Activated naive CD8-positive, alpha-beta T cell treated with anti-CD3 and anti-CD28 coated beads, Interleukin-2, amount 10 ng/mL, durations not matched to agents 7 days and 5 days (primary cell): ENCODE measurements at places on chromosomes 13 and 19. TPM values are rescaled to one million over a fixed set of nuclear protein-coding genes. Genes with fewer than 3 reads are reported as not detected.

Gene ACP7
- not detected for total RNA-seq

Gene KLK6
- total RNA-seq: not detected

Gene ZNF610
- 3.9 TPM for total RNA-seq

DNA sequence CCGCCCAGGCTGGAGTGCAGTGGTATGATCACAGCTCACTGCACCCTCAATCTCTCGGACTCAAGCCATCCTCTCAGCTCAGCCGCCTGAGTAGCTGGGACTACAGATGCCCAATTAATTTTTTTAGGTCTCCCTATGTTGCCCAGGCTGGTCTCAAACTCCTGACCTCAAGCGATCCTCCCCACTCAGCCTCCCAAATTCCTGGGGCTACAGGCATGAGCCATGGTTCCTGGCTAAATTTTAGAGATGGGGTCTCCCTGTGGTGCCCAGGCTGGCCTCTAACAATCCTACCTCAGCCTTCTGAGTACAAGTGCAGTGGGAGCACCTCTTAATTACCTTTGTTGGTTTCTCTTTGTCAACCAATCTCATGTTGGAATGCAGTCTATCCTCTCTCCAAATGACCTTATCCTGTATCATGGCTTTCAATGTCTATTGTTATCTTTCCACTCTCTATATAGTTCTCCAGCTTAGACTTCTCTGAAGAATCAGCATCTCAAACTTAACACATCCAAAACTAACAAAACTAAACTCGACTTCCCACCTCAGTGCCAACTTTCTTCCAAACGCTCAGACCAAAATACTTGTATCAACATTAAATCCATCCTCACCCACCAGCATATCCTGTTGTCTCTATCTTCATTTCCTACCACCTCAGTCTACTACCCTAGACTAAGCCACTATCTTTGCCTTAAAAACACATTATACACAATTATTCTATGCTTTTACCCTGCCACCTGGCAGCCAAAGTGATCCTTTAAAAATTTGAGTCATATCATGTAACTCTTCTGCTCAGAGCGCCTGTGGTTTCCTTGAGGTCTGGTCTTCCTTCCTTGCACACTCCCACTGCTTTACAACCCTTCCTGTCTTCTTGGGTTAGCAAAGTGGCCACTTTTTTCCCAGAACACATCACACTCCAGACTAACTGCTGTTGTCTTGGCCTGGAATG, 6.7 kb downstream of the TPT1 start:
- peaks cover 36% of the 10 kb centered on the region for H3K36me3 ChIP-seq
- H3K27ac ChIP-seq: peak overlapping the region; percentile 79
- peak overlapping the region; percentile 66 for H3K4me3 ChIP-seq
- peaks cover 74% of the 10 kb centered on the region for H3K4me1 ChIP-seq
- no peak for DNase-seq

DNA sequence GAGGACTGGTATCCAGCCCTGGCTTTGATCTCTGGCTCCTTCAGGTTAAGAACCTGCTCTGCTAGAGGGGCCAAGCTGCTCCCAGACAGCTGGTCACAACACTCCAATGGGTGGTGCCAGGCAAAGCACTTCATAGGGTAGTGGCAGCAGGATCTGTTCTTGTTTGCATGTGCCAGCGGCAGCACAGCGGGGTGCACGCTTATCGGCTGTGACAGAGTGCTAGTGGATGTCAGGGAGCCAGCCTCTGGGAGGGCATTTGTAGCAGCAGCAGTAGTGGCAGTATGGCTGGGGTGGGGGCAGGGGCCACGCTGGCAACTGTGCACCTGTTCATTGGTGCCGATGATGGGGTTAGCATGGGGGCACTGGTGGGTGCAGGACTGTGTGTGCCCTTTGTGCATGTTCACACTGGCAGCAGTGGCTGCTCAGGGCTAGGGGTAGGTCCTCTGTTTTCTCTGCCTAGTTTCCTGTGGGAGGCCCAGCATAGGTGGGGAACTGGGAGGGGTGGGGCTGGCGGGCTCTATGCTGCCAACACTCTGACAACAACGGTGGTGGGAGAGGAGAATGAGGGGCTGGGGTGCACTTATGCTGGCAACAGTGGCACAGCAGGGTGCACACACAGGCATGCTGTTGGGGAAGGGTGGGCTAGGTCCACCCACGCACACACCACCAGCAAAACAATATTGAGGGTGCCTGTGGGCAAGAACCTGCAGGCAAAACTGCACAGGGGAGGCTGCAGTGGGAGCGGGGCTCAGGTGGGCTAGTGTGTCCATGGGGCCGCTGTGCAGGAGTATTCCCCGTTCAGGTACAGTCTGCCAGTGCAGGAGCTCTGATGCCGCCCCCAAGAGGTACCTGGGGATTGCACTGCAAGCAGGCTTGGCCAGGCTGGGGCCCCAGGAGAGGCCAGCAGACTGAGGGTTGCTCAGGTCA, 19.3 kb downstream of the AP1M1 start:
- no peak for DNase-seq
- H3K4me3 ChIP-seq: peak overlapping the region; percentile 21
- peaks cover 82% of the 10 kb centered on the region for H3K36me3 ChIP-seq
- H3K27ac ChIP-seq: peak overlapping the region; percentile 55
- H3K4me1 ChIP-seq: peaks cover 29% of the 10 kb centered on the region

DNA sequence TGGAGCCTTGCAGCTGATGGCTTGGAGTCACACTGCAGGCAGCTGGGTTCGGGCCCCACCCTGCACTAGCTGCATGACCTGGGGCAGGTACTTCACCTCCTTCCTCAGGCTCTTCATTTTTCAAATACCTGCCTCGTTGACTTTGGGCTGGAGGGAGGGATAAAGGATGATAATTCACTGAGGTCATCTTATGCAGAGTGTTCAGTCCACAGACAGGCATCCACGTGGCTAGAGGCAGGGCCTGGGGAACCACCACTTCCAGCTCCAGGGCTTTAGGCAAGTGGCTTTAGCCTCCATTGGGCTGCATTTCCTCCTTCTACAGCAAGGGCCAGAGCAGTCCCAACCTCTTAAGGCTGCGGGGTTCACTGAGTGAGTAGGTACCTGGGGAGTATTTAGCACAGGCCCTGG, 84.8 kb downstream of the SIPA1L3 start:
- DNase-seq: no peak
- no peak overlapping the region for H3K27ac ChIP-seq
- no peaks in the 10 kb centered on the region for H3K36me3 ChIP-seq
- peaks cover 6% of the 10 kb centered on the region for H3K4me1 ChIP-seq
- H3K4me3 ChIP-seq: no peak overlapping the region

- no peaks in the 10 kb centered on the region for H3K36me3 ChIP-seq
- H3K4me3 ChIP-seq: no peak overlapping the region
- no peak overlapping the region for H3K27ac ChIP-seq
These were observed 179.8 kb downstream of the RBM26 start for GRCh38 chr13:79226250-79226649.

DNA sequence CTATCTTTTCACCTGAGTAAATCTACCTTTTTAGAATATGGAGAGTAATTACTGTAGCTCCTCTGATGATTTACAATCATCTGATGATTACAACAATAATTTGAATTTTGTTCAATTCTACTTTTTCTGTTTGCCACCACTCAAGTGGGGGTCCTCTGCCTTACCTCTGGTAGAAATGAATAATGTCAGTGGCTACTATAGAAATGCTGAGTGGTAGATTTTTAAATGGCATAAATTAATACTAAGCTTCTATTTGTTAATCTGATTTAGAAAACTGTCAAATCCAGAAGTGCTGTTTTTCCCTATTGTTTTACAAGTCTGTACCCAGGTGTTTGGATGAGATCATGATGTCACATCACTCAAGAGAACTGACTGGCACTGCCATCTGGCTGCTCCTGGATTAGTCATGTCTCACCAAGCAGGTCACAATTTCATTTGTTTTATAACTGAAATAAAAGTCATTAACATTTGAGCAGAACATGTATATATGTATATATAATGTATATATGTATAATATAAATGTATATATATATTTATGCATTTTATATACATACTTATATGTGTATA, 494.8 kb downstream of the TBC1D4 start:
- H3K4me1 ChIP-seq: no peaks in the 10 kb centered on the region
- DNase-seq: no peak
- H3K27ac ChIP-seq: no peak overlapping the region
